ENCODE measurements at places on chromosomes 12 and 14.

DNA sequence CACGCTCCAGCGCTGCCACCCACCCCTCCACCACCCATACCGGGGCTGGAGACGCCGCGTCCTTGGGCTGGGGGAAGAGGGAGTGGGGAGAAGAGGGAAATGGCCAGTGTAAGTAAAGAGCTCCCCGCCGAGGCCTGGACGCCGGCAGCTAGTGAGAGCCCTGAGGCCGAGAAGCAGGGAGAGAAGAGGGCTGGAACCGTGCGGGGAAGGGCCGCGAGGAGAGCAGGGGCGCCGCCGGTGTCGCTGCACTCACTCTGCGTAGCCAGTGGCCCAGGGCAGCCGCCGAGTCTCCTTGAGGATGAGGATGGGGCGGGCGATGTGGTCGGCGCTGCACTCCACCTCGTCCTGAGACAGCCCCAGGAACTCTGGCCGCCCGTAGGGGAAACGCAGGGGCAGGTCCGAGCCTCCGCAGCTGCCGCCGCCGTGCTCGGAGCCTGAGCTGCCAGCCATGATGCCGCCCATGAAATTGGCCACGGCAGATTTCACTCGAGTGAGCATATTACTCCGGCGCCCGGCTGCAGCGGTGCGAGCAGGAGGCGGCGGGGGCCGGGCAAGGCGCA is 631 bp downstream of the PPM1H start:
- no peak for DNase-seq

GRCh38 chr12:52496054-52496453 is 3.0 kb upstream of the KRT6A start:
- no peak for DNase-seq

GRCh38 chr12:106328735-106329134 is 26.2 kb downstream of the TCP11L2 start:
- DNase-seq: no peak

- DNase-seq: no peak
These were observed 172.0 kb downstream of the BCAT1 start for GRCh38 chr12:24776861-24777260.

GRCh38 chr14:105086833-105087307 is 21.6 kb upstream of the GPR132 start:
- DNase-seq: peak; percentile 93

DNA sequence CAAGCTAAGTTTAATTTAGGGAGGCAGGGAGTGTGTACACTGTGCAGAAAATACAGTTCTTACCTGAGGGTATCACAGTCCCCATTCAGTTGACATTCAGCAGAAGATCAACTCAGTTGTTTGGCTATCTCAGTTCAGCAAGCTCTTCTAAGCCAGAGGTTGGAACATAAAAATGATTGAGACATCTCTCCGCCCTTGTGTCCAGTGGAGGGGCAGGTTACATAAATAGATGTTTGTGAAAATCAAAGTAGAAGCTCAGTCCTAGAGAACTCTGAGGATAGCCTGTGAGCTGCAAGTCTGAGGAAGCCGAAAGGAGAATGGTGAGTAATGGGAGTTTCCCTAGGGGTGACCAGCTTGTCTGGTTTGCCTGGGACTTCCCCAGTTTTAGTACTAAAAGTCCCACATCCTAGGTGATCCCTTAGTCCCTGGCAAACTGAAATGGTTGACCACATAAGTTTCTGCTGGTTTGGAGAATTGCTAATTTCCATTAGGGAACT is 251.4 kb upstream of the ATP2B1 start:
- no peak for DNase-seq

DNA sequence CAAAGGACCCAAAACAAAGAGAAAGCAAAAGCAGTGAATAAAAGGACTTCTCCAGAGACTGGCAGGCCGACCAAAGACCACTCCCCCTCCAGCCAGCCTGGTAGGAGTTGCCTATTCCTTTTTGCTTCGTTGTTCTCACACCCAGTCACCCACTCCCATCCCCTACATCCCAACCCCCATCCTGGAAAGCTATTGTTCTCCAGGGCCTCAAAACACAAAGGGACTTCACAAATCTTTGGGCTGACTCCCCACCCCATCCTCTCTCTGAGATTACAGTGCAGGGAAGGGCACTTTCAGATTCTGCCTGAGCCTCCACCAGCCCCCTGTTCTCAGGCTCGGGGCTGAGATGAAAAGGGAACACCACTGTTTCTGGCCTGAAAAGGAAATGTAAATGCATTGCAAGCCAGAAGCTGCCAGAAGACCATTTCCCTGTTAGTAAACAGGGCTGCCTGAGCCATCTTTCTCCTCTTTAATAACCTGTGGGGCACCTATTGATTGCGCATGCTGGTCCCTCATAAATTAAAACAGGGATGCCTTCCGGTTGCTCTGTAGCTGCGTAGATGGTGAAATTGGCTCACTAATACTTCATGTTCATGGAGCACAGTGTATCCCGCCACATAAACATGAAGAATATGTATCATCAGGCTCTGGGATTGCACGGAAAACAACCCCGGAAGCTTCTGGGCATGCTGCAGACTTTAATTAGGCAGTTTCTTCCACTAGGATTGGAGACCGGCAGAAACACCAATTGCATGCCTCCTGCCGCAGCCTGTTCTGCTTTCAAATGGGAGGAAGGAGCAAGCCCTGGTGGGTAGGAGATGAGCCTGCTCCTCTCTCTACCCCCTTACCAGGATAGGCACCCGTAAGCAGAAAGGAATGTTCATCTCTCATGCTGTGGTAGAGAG is 130.3 kb upstream of the FUT8 start:
- DNase-seq: peak; percentile 63

GRCh38 chr14:69149461-69150244 is 3.3 kb downstream of the DCAF5 start:
- no peak for DNase-seq

GRCh38 chr12:103529306-103529705 is 33.5 kb upstream of the C12orf42 start:
- no peak for DNase-seq

GRCh38 chr12:109053382-109054123 is 1.2 kb downstream of the USP30 start:
- peak; percentile 60 for DNase-seq

DNA sequence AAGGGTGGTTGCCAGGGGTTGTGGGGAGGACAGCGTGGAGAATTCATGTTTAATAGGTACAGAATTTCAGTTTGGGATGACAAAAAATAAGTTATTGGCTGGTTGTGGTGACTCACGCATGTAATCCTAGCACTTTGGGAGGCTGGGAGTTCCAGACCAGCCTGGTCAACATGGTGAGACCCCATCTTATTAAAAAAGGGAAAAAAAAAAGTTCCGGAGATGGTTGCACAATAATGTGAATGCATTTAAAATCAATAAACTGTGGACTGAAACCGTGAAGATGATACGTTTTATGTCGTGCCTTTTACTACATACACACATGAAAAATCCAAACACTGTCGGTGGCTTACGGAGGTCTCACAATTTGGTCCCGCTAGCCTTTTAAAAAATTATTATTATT is 20.5 kb downstream of the GALNT6 start:
- no peak for DNase-seq

DNA sequence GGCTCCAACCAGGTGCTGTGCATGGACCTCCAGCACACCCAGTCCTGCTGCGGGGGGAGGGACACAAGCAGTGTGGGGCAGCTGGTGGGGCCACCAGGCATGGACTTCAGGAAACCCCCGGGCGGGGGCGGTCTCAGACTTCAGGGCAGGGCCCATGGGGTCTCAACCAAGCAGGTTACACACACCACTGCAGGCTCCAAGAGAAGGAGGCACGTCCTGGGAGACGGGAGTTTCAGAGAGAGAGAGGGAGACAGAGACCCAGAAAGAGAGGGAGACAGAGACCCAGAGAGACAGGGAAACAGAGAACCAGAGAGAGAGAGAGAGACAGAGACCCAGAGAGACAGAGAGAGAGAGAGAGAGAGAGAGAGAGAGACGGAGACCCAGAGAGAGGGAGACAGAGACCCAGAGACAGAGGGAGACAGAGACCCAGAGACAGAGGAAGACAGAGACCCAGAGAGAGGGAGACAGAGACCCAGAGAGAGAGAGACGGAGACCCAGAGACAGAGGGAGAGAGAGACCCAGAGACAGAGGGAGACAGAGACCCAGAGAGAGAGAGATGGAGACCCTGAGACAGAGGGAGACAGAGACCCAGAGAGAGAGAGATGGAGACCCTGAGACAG is 128.9 kb downstream of the NCOR2 start:
- DNase-seq: no peak
